ENCODE measurements at places on chromosomes 5 and 9.

GRCh38 chr5:43213951-43214350 is 21.9 kb downstream of the NIM1K start:
- DNase-seq, result no peak

GRCh38 chr5:65125591-65126541 is 355.9 kb downstream of the ADAMTS6 start:
- no peak for DNase-seq

DNA sequence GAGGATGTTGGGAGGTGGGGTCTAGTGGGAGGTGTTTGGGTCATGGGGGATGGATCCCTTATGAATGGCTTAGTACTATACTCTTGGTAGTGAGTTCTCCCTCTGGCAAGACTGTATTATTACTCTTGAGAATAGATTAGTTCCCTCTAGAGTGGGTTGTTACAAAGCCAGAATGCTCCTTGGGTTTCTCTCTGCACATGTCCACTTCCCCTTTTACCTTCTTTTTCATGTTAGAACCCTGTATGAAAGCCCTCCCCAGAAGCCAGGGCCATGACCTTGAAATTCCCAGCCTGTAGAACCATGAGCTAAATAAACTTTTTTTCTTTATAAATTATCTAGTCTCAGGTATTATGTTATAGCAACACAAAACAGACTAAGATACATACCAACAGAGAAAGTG is 31.1 kb downstream of the SLC24A2 start:
- no peak for DNase-seq

DNA sequence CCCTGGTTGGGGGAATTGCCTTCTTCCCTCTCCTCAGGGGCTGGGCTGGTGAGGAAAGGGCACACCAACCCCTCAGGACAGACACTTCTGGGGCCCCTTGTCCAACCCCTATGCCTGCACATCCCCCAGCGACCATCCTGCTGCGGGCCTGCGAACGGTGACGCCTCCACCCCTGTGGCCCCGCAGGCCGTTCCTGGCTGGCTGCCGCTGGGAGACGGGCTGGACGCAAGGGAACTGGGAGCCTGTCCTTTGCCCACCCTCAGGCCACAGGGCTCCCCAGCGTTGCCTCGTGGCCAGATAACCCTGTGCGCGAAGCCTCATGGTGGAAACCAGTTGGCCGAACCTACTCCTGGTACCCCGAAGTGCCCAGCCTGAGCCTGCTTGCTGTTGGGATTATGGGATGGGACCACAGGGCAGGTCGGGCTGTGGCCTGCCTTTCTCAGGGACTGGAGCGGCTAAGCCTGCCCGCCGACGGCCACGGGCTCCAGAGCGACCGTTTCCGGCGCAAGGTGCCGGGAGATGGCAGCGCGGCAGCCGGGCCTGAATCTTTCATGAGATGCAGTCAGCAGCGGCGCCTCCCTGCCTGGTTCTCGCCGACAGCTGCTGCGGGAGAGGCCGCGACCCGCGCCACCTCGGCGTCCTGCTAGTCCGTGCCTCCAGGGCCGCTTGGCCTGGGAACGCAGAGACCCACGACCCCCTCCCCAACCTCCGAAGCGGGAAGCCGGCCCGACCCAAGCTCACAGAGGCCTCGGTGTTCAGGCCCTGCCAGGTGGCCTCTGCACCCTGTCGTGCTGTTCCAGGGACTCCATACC is 6.5 kb upstream of the PITX1 start:
- no peak for DNase-seq

DNA sequence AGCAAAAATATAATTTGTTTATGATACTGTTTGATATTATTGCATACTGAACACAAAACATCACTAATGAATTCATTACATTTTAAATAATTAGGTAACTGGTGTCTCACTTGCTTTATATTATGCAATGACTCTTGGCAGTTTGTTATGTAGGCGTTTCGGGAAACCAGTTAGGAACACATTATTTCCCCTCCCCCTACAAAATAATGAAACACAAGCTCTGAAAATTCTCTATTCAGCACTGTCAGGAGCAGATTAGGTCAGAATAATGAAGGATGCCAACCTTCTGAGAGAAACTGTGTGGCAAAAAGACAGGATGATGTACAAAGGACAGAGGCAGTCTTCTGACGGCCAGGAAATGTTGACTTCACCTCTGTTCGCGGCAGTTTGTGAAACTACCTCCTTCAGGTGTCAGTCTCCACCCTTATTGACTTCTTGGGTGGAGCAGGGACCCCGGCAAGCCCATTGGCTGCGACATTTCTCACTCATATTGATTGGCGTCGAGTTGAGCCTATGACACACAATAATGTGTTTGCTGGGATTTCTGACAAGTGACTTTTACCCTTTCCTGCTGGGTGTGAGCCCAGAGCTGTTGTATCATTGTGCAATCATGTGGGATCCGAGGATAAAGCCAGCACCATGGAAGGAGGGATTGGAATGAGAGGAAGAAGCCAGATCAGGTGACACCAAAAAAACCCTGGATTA is 33.9 kb downstream of the SH3PXD2B start:
- no peak for DNase-seq

- DNase-seq, result no peak
Measured at GRCh38 chr9:115374724-115375268, 256.8 kb upstream of the TNC start.

GRCh38 chr5:58937031-58937681 is 354.3 kb downstream of the RAB3C start:
- no peak for DNase-seq

- no peak for DNase-seq
Measured at GRCh38 chr5:168128557-168128956, 162.9 kb upstream of the WWC1 start.

- DNase-seq, result no peak
Measured at GRCh38 chr5:125293223-125293622, 546.8 kb upstream of the ZNF608 start.

DNA sequence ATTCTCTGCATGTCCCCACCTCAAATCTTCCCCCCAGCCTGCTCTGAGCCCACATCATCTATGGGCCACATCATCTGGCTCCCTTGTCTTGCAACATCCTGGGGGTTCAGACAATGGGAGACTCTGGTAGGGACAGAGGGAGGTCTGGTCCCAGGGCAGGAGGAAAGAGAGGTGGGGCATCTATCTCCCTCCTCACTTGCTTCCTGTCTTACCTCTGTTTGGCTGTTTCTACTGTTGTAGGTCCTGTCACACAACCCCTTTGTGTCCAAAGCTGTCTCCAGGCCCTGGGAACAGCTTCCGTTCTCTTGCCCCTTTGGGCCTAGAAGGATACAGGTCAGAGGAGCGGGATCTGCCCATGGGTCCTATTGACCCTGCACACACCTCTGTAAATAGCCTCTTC is 227.2 kb downstream of the NSG2 start:
- no peak for DNase-seq

DNA sequence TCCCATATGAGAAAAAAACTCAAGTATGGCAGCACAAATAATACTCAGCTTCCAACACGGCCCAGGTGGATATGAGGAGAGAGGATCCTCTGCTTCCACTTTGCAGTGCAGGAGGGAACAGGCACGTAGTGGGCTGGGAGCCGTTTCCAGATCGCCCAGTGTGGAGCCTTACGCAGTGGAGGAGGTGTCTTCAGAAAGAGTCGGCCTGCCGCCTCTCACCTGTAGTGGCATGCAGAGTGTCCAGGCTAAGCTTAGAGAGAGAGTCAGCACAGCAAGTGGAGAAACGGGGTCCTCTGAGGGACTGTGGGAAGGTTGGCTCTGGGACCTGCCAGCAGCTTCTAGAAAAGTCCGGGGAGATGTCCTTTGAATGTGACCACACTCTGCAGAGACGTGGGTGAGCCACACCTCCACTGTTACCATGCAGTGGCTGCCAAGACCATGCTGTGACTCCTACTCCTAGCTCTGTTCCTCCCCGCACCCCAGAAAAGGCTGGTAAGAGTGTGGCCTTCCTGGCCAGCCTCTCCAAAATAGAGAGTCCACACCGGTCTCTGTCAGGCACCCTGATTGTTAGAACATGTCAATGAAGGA is 3.5 kb upstream of the SEMA4D start:
- DNase-seq, result no peak

DNA sequence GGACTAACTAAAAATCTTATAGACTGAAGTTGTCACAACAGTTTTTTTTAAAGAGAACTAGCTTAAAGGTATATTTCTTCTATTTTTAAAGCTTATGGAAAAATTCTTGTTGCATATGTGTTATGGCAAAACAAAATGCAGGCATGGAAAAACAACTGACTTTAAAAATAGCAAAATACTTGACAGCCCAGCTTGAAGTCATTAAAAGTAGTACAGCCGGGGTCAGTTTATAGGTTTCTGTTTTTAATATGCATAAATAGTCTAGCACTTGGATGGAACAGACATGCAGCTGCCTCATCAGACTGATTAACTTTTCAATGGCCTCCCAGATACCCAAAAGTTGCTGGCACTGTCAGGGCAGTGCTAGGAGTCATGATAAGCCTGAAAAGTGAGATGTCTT is 22.3 kb upstream of the ARL15 start:
- no peak for DNase-seq

DNA sequence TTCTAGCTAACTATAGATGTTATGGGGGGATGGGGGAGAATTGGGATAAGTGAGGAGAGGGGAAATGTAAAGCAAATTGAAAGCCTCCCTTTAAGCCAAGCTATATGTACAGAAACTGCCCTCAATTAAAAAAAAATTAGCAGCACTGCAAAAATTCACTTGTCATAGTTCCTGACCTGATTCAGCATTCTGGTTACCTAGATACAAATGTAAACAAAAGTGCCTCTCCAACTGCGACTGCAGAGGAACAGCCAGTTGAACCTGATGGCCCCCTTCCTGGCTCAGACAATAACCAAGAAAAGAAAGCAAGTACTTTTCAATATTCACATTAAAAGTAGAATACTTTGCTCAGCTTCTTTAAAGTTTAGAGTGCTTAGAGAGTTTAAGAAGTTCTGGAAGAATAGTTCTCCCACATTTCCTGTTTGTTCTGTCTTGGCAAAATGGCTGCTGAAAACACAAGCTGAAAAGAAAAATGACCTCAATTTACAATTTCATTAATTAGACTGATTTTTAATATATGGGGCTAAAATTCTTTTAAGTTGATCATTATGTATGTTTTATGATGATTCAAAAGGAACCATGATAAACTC is 1.5 kb downstream of the FAM81B start:
- no peak for DNase-seq

Data from NCI-H526 treated with DMSO at 0.1 percent for 48 hours (cell line).